ENCODE measurements at places on chromosomes 5 and 9.

- DNase-seq: no peak
Measured at GRCh38 chr9:70597886-70598285, 183.4 kb upstream of the KLF9 start.

GRCh38 chr9:17963498-17963897 is 384.6 kb downstream of the SH3GL2 start:
- DNase-seq: no peak

- DNase-seq: no peak
Measured at GRCh38 chr9:137373611-137373980, 49.4 kb downstream of the EXD3 start.

DNA sequence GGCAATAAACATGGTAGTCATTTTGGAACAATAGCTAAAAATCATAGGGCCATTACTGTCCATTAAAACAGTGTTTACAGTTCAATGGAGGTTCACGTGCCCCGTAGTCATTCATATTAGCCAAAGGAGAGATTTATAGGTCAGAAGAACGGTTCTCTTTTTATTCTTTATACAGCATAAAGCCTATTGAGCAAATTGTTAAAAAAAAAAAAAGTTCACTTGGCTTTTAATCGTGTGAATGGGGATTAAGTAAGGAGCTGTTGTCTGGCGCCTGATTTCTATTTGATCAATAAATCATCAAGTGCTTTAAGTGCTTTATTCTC is 69.1 kb upstream of the TBCA start:
- DNase-seq: no peak

DNA sequence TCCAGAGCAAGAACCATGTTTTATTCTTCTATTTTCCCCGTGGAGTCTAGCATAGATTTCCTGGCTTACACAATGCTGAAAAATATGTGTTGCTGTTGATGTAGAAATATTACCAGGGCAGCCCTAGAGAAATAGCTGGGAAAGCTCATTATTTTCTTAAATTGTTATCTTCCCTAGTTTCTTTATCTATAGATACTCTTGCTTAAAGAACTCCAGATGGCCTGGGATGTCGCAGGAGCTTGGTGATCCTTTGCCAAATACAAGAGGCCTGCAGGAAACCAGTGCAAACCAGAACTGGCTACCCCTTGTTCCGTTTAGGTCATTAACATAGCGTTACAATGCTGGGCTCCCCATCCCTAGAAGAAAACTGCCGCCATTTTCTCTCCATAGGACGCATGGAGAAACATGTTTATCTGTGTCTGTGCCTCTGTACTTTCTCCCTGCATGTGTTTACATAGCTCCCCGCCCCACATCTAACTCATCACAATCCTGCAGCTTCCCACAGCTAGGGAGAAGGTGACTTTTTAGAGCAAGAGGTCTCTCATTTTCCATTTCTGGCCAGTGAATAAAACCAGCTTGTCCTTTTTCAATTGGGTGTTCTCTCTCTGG is 6.4 kb downstream of the PRLR start:
- DNase-seq: no peak

- no peak for DNase-seq
Measured at GRCh38 chr5:5278815-5279381, 138.8 kb downstream of the ADAMTS16 start.

DNA sequence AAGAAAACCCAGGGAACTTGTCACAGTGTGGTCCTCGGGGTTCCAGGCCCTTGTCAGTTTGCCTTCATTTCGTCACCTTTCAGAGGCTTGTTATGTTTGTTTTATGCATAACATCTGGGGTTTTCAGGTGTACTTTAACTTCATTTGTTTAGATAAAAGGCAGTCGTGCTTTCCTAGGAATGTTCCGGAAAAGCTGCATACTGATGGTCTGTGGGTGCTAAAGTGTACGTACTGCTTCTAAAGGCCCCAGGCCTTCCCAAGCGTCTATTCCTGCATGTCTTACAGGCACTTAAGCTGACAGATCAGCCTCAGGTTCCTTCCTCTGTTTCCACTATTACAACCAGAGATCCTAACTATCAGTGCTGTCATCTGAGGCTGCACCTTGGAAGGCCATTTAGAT is 95.6 kb upstream of the ANKH start:
- no peak for DNase-seq

DNA sequence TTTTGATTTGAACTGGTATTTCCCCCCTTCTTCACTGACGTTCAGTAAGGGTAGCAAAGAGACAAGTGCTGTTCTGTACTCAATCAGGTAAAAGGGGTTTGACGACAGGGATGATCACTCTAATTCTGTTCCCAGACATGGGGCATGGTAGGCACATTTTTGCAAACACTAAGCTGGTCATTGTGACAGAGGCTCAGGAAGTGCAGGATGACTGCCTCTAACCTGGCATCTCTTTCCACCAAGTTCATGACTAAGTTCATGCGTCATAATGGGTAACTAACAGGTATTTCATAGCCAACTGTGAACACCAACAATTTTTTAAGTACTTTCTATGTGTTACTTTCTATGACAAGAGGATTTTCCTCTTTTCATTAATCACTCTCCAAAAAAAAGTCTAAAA is 166.5 kb downstream of the MAPKAP1 start:
- no peak for DNase-seq

GRCh38 chr5:112436144-112436543 is 17.1 kb upstream of the EPB41L4A start:
- DNase-seq: no peak

All from CD4-positive, alpha-beta T cell treated with Interleukin-15 for 4 hours (primary cell).